ENCODE measurements at places on chromosomes 6 and 20. TPM values are rescaled to one million over a fixed set of nuclear protein-coding genes. Genes with fewer than 3 reads are reported as not detected.

Gene NMBR
- not detected for polyA plus RNA-seq

Gene ABHD16A
- 20.4 TPM for polyA plus RNA-seq

Gene ADGRB3
- 0.63 TPM for polyA plus RNA-seq

Gene PACSIN1
- 1.6 TPM for polyA plus RNA-seq

Gene SLC22A2
- polyA plus RNA-seq: not detected

Gene TCP11
- not detected for polyA plus RNA-seq

Gene TREM1
- 0.10 TPM for polyA plus RNA-seq

Gene RIPOR3
- polyA plus RNA-seq: 4.4 TPM

Gene SLC35F1
- polyA plus RNA-seq: 0.25 TPM

Gene USP49
- 0.50 TPM for polyA plus RNA-seq

Gene HCK
- 4.4 TPM for polyA plus RNA-seq

Gene ENPP1
- 0.87 TPM for polyA plus RNA-seq

Gene RRAGD
- polyA plus RNA-seq: 4.7 TPM

Gene EMILIN3
- polyA plus RNA-seq: not detected

Gene APOBEC2
- 11.3 TPM for polyA plus RNA-seq

Gene JPH2
- polyA plus RNA-seq: 0.15 TPM

Gene PXMP4
- 5.9 TPM for polyA plus RNA-seq
